ENCODE measurements at places on chromosomes 12 and 14. TPM values are rescaled to one million over a fixed set of nuclear protein-coding genes. Genes with fewer than 3 reads are reported as not detected.

AJUBA gene
- 1.4 TPM for total RNA-seq

FAM186B gene
- 0.13 TPM for total RNA-seq

KCNK13 gene
- total RNA-seq: 0.08 TPM

USP44 gene
- 5.7 TPM for total RNA-seq

MAP1LC3B2 gene
- total RNA-seq: 2.1 TPM

ISCA2 gene
- 27.4 TPM for total RNA-seq

SLC35E3 gene
- total RNA-seq: 6.7 TPM

IKZF4 gene
- total RNA-seq: 21.3 TPM

EML1 gene
- total RNA-seq: not detected

FLRT2 gene
- not detected for total RNA-seq

B4GALNT1 gene
- total RNA-seq: 0.63 TPM

TMEM52B gene
- total RNA-seq: not detected

ARHGDIB gene
- total RNA-seq: 1,400 TPM

KRT72 gene
- 5.4 TPM for total RNA-seq

SIRT4 gene
- total RNA-seq: 1.5 TPM

NOC4L gene
- total RNA-seq: 22.8 TPM

ASCL1 gene
- total RNA-seq: not detected

ALG10 gene
- 14.8 TPM for total RNA-seq

TAS2R31 gene
- total RNA-seq: 3.4 TPM

CNTN1 gene
- total RNA-seq: not detected

FAM90A1 gene
- 0.19 TPM for total RNA-seq

SLCO1A2 gene
- not detected for total RNA-seq

KLHL33 gene
- total RNA-seq: 0.19 TPM

ANO2 gene
- total RNA-seq: not detected

SLC22A17 gene
- 2.1 TPM for total RNA-seq

OR4K14 gene
- not detected for total RNA-seq

VAMP1 gene
- total RNA-seq: 54.4 TPM

HOXC10 gene
- not detected for total RNA-seq

Measured in activated naive CD4-positive, alpha-beta T cell treated with anti-CD3 and anti-CD28 coated beads, Interleukin-2, amount 10 ng/mL, durations not matched to agents 5 hours and 36 hours (primary cell).